ENCODE measurements at places on chromosomes 2 and 18.
A peak's percentile ranks its signal among the peaks of the same experiment; 100 is the strongest.

DNA sequence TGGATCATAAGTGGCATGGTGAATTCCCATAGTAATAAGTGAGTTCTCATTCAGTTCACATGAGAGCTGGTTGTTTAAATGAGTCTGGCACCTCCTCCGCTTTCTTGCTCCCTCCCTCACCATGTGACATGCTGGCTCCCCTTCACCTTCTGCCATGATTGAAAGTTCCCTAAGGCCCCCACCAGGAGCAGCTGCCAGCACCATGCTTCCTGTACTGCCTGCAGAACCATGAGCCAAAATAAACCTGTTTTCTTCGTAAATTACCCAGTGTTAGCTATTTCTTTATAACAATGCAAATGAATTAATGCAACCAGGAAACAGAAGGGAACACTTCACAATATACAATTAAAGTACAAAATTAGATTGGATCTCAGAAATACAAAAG, 257.0 kb downstream of the MREG start:
- no peak for DNase-seq

DNA sequence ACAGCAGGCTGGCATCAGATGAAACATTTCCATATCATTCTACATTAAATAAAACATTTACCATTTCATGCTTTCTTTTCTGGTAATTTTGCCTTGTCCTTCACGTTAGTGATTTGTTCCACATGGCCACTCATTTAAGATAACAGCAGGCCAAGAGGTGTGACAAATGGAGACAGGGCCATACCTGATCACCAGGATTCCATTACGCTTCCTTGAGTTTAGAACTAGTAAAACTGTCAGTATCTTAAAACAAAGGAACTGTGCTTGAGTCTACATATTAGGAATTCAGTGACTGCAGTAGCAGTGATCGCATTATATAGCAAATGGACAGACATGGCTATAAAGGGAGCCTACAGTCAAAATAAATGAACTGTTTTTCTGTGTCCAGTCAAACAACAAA, 155.1 kb upstream of the FSHR start:
- no peak for DNase-seq

DNA sequence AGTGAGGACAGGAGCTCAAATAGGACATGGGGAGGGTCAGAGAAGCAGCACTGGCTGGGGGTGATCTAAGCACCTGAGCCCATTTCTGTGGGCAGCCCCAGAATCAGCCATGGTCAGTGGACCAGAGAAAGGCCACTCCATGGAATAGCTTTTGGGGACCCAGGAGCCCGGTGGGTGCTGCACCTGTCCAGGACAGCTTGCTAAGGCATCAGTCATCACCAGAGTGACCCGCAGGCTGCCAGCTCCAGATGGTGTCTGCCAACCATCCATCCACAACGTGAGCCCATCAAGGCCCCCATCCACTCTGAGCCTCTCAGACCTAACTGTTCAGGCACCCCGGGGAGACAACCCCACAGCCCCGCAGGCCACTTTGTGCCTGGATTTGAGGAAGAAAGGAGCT, 23.6 kb upstream of the COL6A3 start:
- no peak for DNase-seq

GRCh38 chr18:2920027-2920426, 73.2 kb downstream of the EMILIN2 start:
- no peak for DNase-seq

- no peak for DNase-seq
Observed at GRCh38 chr2:111957872-111958354, 59.5 kb downstream of the MERTK start.

GRCh38 chr2:234649951-234650350, 153.1 kb upstream of the ARL4C start:
- no peak for DNase-seq

- DNase-seq = no peak
Observed at GRCh38 chr2:152584301-152584700, 133.0 kb downstream of the PRPF40A start.

- no peak for DNase-seq
Observed at GRCh38 chr2:170814533-170815230, 2.0 kb upstream of the GAD1 start.

- peak; percentile 99 for DNase-seq
Observed at GRCh38 chr2:231662028-231662810, 46.1 kb upstream of the PTMA start.

GRCh38 chr2:102704531-102704930, 57.3 kb upstream of the TMEM182 start:
- no peak for DNase-seq
